ENCODE measurements at places on chromosomes 2 and 18. TPM values are rescaled to one million over a fixed set of nuclear protein-coding genes. Genes with fewer than 3 reads are reported as not detected.

The SULT1C2 gene
- total RNA-seq, result not detected

DNA sequence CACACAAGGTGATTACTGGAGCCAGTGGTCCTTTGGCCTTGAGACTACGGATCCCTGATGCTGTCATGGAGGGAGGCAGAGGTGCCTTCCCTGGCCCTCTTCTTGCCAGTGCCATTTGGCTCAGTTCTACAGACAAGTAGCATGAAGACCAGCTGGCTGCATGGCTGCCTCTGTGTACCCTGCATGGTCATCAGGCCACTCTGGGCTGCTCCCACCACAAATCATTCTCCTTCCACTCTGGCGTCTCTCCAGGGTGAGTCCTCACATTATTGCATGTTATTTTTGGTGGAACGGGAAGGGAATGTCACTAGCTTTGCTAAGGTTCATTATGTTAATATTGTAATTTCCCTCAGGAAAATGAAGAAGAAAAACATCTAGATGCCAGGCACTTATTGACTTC lies 229.8 kb downstream of the VAPA start:
- H3K4me1 ChIP-seq, result no peaks in the 10 kb centered on the region
- H3K4me3 ChIP-seq, result no peak overlapping the region
- no peaks in the 10 kb centered on the region for H3K27me3 ChIP-seq
- no peak for DNase-seq

DNA sequence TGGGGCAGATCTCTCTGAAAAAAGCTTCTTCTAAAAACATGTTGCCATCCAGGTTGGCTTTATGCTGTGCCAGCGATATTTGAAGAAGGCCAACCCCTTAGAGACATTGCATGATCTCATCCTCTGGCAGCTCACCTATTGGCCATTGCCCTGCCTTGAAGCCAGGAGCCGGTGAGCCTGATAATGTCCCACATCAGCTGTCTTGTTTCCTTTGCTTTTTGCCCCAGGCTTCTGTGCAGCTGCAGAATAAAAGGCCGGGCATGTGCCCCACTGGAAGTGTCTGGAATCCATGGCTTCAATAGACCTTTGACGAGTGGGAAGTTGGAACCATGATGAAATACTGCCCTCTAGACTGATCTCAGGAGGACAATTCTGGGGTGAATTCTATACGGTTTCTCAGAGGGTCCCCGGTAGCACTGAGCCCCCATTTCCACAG lies 523.5 kb upstream of the ZEB2 start:
- no peaks in the 10 kb centered on the region for H3K36me3 ChIP-seq
- DNase-seq, result no peak
- no peak overlapping the region for H3K4me3 ChIP-seq
- H3K27me3 ChIP-seq, result no peaks in the 10 kb centered on the region
- H3K4me1 ChIP-seq, result peaks cover 2% of the 10 kb centered on the region

DNA sequence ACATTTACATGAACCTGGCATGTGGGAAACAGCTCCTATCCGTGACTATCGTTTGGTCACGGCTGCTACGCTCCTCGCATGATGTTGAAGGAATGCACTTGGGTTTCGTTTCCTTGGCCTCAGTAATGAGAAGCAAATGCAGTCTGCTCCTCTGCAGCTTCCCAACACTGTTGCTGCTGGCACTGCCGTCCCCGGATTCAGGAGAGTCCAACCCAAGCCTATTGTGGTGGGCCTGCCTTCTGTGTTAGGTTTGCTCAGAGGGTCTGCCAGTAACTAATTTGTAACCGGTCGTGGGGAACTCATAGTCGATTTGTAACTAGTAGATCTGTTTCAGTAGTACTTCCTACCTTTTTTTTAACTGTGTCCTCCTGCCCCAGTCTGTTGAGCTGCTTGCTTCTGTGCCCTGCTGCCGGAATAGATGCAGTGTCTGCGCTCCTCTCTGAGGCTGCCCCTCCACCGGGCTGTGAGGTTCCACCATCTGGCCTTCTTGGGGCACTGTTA lies 58.4 kb downstream of the WDSUB1 start:
- no peak for DNase-seq
- no peaks in the 10 kb centered on the region for H3K4me1 ChIP-seq
- no peaks in the 10 kb centered on the region for H3K27me3 ChIP-seq
- no peak overlapping the region for H3K4me3 ChIP-seq
- no peaks in the 10 kb centered on the region for H3K36me3 ChIP-seq
- H3K27ac ChIP-seq, result no peak overlapping the region

Measured in Karpas-422 (cell line).